ENCODE measurements at places on chromosomes 2 and 18. TPM values are rescaled to one million over a fixed set of nuclear protein-coding genes. Genes with fewer than 3 reads are reported as not detected.
A peak's percentile ranks its signal among the peaks of the same experiment; 100 is the strongest.

DNA sequence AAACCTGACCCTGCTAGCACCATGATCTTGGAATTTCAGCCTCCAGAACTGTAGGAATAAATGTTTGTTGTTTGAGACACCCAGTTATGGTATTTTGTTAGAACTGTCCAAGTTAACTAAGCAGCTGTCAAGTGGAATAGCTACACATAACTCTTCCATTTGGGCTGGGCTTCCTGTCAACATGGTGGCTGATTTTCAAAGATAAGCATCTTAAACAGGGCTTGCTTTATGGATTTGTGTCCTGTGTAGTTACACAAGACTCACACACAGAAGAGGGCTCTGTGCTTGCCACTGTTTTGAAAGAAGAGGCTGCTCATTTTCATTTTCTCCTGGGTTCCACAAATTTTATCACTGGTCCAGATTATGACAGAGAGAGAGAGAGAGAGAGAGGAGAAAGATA lies 35.7 kb downstream of the GCG start:
- no peaks in the 10 kb centered on the region for H3K27me3 ChIP-seq
- H3K4me1 ChIP-seq: peaks cover 3% of the 10 kb centered on the region
- H3K36me3 ChIP-seq: no peaks in the 10 kb centered on the region
- no peak overlapping the region for H3K4me3 ChIP-seq
- DNase-seq: no peak
- H3K27ac ChIP-seq: no peak overlapping the region

- H3K36me3 ChIP-seq: peaks cover 30% of the 10 kb centered on the region
- H3K4me3 ChIP-seq: no peak overlapping the region
- no peak for DNase-seq
- no peaks in the 10 kb centered on the region for H3K27me3 ChIP-seq
- H3K4me1 ChIP-seq: peaks cover 62% of the 10 kb centered on the region
Measured at GRCh38 chr2:134324947-134325346, 71.1 kb downstream of the MGAT5 start.

DNA sequence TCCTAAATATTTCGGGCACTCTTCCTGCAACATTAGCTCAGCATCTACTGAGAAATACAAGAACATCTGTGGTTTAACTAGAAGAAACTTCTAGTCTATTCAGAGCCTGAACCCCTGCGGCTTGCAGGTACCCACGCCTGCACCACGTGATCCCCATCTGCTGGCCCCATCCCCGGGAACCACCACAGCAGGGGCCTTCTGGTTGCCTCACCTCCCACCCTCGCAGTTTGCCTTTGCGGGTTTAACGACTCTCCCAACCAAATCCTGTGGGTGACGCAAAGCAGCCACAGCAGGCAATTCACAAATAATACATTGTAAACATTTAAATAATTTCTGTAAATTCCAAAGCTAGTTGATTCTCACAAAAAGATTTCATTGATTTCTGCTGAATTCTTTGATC lies 90.2 kb upstream of the TMEM18 start:
- no peak overlapping the region for H3K4me3 ChIP-seq
- H3K36me3 ChIP-seq: no peaks in the 10 kb centered on the region
- DNase-seq: peak; percentile 68
- peaks cover 25% of the 10 kb centered on the region for H3K4me1 ChIP-seq
- H3K27ac ChIP-seq: no peak overlapping the region

DNA sequence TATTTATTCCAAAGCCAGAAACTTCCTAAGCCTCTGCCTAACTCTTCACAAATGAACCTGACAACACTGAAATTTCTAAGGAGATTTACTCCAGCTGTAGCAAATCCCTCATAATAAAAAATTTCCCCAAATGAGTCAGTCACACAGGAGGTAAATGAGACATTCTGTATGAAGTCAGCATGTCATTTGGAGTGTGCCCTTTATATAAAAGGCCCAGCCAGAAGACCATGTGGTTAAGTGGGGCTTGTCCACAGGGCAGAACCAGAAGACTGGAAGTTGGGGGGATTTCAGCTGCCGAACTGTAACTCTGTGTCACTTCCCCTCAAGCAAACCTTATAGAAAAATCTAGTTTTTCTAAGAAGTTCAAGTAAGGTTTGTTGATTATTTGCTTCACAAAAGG lies 30.2 kb downstream of the NRP2 start:
- peaks cover 7% of the 10 kb centered on the region for H3K27me3 ChIP-seq
- no peaks in the 10 kb centered on the region for H3K36me3 ChIP-seq
- no peak overlapping the region for H3K4me3 ChIP-seq
- peaks cover 12% of the 10 kb centered on the region for H3K4me1 ChIP-seq
- DNase-seq: peak; percentile 13

RFTN2 gene
- not detected for total RNA-seq

Measured in activated CD8-positive, alpha-beta T cell treated with anti-CD3 and anti-CD28 coated beads for 36 hours (primary cell).